ENCODE measurements at places on chromosomes 13 and 19.

DNA sequence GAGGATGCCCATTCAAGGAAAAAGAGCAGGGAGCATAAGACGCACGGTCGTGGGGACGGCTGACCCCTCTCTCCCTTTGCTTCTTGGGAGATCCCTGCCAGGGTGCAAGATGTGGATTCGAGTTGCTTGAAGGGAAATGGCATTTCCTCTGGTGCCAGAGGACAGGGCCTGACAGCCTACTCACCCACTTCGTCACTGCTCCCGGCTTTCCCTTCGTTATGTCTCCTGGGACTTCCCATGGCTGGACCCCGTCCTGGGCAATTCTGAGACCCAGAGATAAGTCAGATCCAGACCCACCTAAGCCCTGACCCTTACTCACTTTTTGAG, 1.2 kb downstream of the TBC1D17 start:
- DNase-seq: no peak

- DNase-seq: no peak
Observed at GRCh38 chr13:50512474-50513299, 330.8 kb downstream of the DLEU7 start.

DNA sequence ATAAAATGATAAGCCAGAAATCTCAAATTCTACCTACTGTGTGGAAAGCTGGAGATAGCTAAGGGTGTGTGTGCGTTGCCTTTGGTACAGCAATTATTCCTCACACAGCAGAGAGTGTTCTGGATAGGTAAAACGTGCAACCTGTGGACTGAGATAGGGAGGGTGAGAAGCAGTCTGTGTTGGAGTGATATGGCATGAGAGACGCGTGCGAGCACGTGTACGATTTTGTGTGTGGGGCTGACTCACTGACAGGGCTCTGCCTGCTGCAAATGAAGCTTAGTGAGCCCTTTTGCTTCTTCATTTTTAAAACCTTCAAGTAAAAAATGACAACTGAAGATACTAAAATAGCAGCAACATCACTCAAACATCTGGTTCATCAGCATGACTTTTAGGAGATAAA, 35.7 kb upstream of the SLC10A2 start:
- DNase-seq: no peak

- DNase-seq: no peak
Observed at GRCh38 chr13:46523972-46524752, 28.8 kb upstream of the LRCH1 start.

- no peak for DNase-seq
Observed at GRCh38 chr13:102657630-102658029, 37.2 kb downstream of the METTL21C start.
